ENCODE measurements at places on chromosomes 12 and 14. TPM values are rescaled to one million over a fixed set of nuclear protein-coding genes. Genes with fewer than 3 reads are reported as not detected.
A peak's percentile ranks its signal among the peaks of the same experiment; 100 is the strongest.

ART4 gene
- not detected for total RNA-seq

C3AR1 gene
- not detected for total RNA-seq

USP44 gene
- total RNA-seq, result not detected

DNA sequence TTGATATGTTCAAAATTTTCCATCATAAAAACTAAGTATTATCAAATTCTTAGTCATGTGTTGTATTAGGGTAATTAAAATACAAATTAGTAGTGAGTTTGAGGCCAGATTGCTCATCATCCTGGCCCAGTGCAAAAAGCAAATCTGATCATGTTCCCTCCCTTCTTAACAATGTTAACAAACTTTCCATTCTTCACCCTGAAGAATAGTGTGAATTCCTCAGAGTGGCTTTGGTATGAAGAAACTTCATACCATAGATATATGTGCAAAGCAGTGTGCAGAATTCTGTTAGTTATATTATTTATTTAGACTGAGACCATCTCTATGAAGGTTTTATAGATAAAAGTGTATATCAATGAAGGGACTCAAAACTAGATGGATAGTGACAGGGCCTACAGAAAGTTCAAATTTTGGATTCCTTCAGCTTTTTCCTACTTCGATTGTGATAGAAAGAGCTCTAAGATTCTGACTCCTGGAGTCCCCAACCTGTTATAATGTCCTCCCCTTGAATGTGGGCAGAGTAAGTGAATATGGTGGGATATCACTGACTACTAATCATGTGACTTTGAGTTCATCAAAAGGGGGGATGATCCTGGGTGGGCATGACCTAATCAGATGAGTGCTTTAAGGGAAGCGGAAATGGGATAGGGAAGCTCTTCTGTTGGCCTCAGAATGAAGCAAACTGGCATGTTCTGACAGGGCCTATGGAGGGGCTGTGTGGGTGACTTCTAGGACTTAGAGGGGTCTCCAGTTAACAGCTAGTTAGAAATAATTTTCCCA lies 271.4 kb downstream of the BTG1 start:
- no peaks in the 10 kb centered on the region for H3K4me1 ChIP-seq
- no peak overlapping the region for H3K4me3 ChIP-seq
- no peak overlapping the region for H3K27ac ChIP-seq
- no peak for DNase-seq
- no peaks in the 10 kb centered on the region for H3K27me3 ChIP-seq

DNA sequence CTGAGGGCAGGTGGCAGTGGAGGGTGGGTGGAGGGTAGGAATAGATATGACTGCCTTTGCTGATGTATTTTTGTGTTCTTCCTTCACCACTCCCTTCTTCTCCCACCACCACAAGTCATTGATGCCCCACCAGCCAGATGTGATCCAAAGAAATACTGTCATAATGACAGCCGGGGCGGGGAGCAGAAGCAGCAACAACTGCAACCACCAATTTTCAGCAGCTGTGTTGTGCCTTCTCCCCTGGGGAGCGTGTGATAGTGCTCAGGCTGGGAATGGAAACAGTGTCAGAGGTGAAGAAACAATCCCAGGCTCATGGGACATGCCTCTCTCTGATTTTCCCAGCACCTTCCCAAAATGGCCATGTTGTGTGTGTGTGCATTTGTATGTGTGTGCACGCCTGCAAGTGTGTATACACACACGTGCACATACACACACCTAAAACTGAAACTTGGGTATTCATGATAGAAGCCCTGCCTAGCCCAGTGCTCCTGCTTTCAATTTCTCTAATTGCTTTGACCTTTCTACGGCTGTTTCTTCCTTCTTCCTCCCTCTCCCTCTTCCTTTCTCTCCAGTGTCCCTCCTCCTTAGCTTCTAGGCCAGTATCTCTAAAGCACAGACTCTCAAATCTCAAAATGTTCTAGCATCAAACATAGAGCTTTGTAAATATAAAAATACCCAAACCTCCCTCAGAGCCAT lies 299.2 kb upstream of the FKBP4 start:
- peaks cover 7% of the 10 kb centered on the region for H3K36me3 ChIP-seq
- no peaks in the 10 kb centered on the region for H3K4me1 ChIP-seq
- H3K27me3 ChIP-seq, result no peaks in the 10 kb centered on the region
- no peak overlapping the region for H3K4me3 ChIP-seq

DNA sequence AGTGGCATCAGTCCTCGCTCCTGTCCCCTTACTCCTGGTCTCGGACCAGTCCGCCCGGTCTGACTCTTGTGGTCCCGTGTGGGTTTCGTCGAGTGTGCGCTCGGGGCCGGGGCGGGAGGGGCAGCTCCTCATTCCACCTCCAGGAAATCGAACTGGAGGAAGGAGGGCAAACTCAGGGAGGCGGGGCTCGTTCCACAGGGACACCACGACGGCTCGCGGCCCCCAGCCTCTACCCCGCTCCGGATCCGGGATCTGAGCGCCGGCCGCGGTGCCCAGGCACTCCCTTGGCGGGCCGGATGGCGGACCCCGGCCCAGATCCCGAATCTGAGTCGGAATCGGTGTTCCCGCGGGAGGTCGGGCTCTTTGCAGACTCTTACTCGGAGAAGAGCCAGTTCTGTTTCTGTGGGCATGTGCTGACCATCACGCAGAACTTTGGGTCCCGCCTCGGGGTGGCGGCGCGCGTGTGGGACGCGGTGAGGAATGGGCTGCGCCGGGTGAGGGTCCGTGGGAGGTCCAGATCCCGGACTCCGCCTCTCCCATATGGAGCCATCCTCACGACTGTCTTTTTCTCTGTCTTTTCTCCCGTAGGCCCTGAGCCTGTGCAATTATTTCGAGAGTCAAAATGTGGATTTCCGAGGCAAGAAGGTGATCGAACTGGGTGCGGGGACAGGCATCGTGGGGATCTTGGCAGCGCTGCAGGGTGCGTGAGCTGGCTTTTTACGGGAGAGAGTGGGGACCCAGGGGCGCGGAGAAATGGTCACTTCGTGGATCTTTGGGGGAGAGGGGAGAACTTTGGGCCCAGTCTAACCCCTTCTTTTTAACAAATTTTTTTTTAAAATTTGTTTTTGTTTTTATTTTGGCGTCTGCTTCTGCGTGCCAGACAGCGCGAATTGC lies at the start of gene EEF1AKMT3:
Gene EEF1AKMT3 (plus strand): TSS at position 186 of the 894 bp plus-strand sequence. CDS start 111 bp downstream, at position 297.
- peaks cover 19% of the 10 kb centered on the region for H3K36me3 ChIP-seq
- peak within 1 kb of the TSS; percentile 100 for H3K27ac ChIP-seq
- H3K27me3 ChIP-seq, result no peaks in the 10 kb centered on the region
- peaks cover 33% of the 10 kb centered on the region for H3K4me1 ChIP-seq

DNA sequence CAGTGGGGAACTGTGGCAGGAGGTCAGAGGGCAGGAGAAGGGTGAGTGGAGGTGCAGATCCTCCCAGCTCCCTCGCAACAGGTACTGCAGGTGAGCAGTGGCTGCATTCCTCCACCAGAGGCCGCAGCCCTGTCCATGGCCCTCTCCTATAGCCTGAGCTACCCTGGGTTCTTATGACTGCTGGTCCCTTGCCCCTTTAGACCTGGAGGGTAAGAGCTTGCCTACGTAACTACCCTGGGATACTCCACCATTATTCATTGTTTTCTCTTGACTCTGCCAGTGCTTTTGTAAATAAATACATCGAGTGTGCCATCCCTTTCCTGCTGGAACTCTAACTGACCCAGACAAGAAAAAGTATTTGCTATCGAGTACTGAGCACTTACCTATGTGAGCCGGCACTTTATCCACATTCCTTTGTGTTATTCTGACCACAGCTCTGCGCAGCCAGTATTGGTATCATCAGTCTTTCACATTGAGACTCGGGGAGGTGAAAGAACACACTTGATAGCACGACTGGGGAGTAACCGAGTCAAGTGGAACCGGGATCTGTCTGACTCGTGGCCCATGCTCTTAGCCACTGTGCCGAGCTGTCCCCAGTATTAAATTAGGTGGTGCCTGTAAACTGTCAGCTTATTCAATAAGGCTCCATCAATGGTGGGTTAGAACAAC lies 38.5 kb downstream of the LTBP2 start:
- peak overlapping the region; percentile 67 for H3K4me3 ChIP-seq
- no peaks in the 10 kb centered on the region for H3K27me3 ChIP-seq
- peak overlapping the region; percentile 92 for H3K27ac ChIP-seq
- DNase-seq, result peak; percentile 67
- peaks cover 4% of the 10 kb centered on the region for H3K36me3 ChIP-seq

- no peaks in the 10 kb centered on the region for H3K27me3 ChIP-seq
- no peak overlapping the region for H3K4me3 ChIP-seq
- DNase-seq, result no peak
- H3K27ac ChIP-seq, result no peak overlapping the region
- peaks cover 30% of the 10 kb centered on the region for H3K36me3 ChIP-seq
- H3K4me1 ChIP-seq, result peaks cover 9% of the 10 kb centered on the region
These were observed 164.3 kb downstream of the PRKCH start for GRCh38 chr14:61485661-61486060.

Measured in MCF 10A (cell line).